T-cell (primary cell): ENCODE measurements at places on chromosomes 1 and 21. TPM values are rescaled to one million over a fixed set of nuclear protein-coding genes. Genes with fewer than 3 reads are reported as not detected.

RGS16 gene
- 4.6 TPM for total RNA-seq

TAS1R1 gene
- total RNA-seq = not detected

LCE1C gene
- total RNA-seq = not detected

- DNase-seq = no peak
Measured at GRCh38 chr1:85573322-85573721, 7.2 kb upstream of the CCN1 start.

DNA sequence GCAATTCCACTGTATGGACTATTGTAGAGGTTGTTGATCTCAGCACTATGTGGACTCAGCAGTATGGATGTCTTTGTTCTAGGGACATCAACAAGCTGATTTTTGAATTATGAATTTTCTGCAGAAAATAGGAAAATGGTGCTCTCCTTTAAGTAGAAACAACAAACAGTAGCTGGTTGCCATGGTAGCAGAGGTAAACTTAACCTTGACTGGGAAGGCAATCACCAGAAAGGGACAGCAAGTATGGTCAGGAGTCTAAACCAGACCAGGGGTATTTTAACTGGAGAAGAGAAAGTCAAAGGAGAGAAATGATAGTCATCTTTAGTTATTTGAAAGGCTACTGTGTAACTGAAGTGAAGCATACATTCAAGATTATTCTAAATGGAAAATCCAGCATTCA lies 22.3 kb downstream of the WLS start:
- no peak for DNase-seq

DNA sequence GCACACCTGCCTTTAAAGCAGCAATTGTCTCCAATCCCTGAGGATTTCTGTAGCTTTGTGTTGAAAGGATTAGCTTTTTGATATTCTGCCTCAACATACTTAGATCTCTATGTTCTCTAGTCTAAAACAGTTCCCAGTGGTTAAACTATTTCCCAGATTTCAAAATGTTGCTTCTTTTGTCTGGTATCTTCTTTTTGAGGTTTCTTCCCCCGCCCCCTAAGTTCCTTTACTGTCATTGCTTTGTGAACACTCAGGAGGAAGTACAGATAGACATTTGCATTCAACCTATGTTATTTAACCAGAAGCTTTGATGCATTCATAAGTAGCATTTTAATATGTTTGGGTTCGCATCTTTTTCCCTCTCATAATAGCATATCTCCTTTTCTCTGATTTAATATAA lies 33.5 kb downstream of the CYYR1 start:
- DNase-seq = no peak

- no peak for DNase-seq
Measured at GRCh38 chr1:67675800-67676199, 9.2 kb upstream of the GADD45A start.

DNA sequence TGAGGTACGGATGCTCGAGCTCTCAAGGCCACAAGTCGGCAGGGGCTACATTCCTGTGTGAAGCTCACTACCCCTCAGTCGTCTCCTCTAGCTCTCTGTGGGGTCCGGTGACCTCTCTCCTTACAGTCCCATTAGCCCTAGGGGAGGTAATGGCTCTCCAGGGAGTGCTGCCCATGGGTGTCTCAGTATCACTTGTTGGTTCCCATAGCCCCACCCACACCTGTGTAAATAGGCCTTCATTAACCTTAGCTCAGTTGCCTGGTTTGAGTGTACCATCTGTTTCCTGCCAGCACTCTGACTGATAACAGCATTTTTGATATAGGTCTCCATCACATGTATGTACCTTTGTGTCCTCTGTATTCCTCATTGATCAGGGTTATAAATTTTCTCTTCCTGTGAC lies 133.2 kb upstream of the KCNJ15 start:
- DNase-seq = no peak

GRCh38 chr1:244405856-244406255 lies 45.9 kb downstream of the ADSS2 start:
- no peak for DNase-seq

DNA sequence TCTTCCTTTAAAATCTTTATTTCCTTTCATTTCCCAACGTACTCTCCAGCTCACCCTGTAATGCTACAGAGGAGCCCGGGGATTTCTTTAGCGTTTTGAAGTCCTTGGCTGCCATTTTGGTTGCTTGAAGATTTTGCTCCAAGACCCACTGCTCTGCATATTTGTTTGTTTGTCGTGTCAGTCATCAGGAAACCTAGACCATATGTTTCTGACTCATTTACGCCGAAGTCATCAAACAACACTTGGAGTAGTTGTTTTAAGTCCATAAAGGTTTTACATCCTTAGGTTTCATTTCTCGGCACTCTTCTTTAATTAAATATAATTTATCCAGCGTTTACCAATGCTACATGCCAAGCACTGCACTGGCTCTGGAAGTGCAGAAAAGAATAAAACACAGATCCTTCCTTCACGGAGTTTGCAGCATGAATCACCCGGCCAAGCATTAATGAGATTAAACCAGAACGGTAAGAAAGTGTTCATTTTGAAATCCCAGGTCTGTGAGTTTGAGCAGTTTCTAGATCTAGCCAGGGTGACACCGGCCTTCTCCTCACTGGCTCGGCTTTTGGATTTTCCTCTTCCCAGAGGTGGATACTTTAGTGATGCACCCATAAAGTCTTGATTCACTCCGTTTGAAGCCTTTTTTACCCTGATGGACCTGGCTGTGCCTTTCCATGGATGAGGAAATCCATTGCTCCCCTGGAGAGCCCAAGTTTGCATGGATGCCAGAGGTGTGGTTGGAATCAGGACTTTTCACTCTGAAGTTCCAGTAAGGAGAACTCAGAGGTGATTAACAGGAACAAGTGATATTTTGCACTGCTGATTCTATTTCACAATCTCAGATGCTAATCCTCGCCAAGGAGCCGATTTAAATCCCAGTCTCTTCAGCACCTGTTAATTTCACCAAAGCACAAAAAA lies 109.3 kb downstream of the KAZN start:
- DNase-seq = no peak

GRCh38 chr21:32256251-32256650 lies 22.6 kb downstream of the MIS18A start:
- no peak for DNase-seq

- DNase-seq = no peak
Measured at GRCh38 chr1:246147524-246148461, 359.3 kb downstream of the SMYD3 start.
